ENCODE measurements at places on chromosomes 2 and 18.

GRCh38 chr2:86648681-86649080, 25.0 kb upstream of the RNF103 start:
- DNase-seq: no peak

- DNase-seq: no peak
Measured at GRCh38 chr2:98749066-98749450, 18.1 kb upstream of the MGAT4A start.

DNA sequence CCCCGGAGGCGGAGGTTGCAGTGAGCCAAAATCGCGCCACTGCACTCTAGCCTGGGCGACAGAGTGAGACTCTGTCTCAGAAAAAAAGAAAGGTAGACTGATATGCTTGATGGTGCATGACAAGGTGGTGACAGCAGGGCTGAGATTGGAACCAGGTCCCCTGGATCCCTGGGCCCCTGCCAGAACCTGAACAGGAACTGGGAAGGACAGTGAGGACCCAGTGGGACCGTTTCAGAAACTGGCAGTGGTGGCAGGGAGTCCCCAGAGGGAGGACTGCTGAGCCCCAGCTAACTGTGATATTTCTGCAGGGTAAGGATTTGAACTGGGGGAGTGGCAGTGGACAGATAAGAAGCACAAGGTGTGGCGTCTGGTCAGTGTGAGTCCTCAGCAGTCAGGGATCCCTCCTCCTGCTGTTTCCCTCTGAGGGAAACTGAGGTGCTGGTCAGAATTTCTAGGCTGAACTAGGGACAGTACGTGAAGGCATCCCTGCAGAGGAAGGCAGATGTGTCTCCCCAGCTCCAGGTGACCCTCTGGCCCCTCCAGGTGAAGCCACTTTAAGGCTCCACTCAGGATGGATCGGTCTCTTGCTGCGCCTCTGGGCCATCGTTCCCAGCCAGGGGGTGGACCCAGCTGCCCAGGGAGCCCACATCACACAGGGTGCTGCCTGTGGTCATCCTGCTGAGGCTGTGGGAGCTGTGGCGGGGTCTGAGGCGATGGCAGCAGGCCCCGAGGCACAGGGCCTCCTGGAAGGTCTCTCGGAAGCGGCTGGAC, 5.6 kb downstream of the NMUR1 start:
- no peak for DNase-seq

DNA sequence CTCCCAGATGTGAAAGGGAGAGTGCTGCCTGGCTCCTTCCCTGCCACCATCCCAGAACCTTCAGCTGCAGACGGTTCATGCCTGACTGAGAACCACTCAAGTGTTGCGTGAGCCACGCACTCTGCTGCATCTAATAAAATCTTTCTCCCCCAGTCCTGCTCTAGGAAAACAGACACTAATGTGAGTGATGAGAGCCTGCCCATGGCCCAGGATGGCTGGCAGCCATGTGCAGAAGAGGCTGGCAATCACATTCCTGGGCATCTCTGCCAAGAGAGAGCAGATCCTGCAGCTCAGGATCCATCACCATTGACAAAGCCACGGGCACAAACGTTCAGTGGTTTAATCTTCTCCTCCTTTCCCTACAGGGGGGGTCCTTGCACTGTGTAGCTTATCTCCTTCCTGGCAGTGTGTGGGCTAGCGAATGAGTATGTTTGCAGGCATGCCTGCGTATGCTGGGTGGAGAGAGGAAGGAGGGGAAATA, 477.5 kb downstream of the SLC4A3 start:
- no peak for DNase-seq

DNA sequence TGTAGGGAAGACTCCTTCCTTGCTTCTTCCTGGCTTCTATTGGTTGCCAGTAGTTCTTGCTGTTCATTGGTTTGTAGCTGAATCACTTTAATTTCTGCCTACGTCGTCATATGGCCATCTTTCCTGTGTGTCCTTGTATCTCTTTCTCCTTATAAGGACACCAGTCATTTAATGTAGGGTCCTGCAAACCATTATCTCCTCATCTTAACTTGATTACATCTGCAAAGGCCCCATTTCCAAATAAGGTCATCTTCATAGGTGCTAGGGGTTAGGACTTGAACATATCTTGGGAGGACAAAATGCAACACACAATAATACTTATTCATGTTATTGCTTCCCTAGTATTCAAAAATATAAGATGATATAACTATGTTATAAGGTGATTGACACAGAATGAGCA, 95.5 kb upstream of the TTC27 start:
- DNase-seq: no peak

DNA sequence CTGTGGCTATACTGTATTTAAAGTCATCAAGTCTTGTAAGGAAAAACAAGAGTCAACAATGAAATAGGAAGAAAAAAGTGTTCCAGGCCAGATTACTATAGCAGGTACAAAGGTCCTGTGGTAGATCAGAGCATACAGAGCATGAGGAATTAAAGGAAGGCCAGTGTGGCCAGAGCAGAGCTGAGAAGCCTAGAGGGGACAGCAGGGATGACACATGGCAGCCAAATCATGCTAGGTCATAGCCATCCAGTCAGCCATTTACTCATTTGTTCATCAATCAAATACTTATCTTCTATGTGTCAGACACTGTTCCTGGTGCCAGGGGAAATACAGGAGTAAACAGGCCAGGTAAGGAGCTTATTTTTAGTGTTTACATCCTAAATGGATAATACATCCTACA, 24.3 kb downstream of the ADD2 start:
- no peak for DNase-seq

DNA sequence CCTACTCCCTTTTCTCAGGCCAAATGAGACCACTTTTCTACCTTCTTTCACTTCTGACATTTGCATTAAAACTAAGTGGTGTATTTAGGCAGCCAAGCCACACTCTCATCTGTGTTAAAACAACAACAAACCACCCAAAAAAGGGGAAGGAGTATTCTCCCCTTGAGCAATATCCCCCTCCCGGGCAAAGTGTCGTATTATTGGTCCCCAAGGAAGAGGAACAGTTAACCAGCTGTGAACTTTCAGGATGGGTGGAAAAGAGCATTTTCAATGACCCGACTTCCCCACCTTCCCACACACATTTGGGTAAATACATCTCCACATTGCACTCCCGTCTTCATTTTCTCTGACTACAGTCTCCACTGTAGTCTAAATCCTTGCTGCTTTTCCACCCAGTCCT, 44.3 kb downstream of the FEZ2 start:
- DNase-seq: no peak

DNA sequence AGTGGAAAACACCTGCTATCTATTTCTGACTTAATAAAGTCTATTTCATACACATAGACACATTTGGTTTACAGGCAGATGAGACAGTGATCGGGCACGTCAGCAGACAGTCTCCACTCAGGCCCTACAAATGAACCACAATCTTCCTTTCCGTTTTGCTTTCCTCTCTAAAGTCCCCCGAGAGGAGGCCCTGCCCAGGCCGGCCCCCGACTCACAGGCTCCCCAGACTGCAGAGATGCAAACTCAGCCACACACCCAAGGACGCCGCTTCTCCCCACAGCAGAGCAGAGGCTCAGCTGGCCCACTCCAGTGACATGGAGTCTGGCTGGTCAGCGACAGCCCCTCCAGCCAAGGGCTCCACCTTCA, 9.3 kb upstream of the MTERF4 start:
- DNase-seq: no peak

DNA sequence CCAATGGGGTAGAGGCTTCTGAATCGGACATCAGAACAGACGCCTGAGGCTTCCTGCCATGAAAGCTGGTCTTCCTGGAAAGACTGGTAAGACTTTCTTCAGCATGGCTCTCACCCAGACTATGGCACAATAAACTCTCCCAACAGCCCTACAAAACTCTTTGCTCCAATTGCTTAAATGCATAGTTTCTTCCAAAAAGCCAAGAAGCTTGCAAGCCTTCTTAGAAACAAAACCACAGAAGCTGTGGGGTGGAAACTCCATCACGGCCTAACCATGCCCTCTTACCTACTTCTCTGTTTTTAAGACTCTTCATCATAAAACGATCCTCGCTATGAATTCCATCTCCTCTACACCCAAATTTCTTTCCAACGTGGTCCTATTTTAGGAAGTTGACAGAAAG, 48.2 kb downstream of the PAX8 start:
- no peak for DNase-seq

DNA sequence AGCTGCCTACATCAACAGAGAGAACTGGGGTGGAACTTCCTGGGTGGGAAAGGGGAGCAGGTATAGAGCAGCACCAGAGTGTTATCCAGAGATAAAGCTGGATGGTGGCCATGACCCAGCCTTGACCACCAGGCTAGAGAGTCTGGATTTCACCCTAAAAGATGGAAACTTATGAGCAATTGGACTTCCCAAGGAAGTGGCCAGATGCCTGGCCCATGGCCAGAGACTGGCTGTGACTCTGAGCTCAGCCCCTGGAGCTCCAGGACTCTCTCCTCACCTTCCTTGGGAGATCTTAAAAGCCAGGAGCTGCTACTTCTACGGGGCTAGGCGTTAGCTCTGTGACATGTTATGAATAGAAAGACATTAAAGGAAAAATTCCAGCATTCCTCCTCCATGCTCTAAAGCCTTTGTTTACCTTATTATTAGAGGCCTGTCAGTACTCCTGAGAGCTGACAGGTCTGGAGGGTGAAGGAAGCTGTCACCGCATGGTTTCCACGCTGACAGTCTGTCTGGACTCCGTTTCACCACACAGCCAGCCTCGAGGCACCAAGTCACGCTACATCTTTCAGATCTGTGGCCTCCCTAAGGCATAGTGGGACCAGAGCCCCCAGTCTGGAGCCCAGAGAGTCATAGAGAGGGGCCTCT, 260.0 kb upstream of the SIX2 start:
- DNase-seq: no peak

GRCh38 chr2:121368836-121369235, 83.8 kb upstream of the TFCP2L1 start:
- no peak for DNase-seq

- DNase-seq: no peak
Measured at GRCh38 chr2:86485103-86485502, 43.9 kb downstream of the KDM3A start.

DNA sequence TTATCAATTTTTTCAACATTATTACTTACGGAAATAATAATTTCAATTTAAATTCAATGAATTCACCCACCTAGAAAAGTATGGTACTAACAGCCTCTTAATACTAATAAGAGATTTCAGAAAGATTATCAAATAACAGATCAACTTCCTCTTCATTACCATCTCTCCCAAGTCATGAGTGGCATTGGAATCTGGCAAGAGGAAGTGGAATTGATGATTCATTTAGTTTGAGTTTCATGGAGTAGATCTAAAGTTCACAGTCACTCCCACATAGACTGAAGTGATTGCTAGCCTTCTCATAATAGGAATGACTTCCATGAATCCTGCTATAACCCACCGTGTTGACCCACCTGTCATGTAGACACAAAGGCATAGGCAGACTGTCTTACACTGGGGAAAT, 77.7 kb upstream of the WDR75 start:
- no peak for DNase-seq

DNA sequence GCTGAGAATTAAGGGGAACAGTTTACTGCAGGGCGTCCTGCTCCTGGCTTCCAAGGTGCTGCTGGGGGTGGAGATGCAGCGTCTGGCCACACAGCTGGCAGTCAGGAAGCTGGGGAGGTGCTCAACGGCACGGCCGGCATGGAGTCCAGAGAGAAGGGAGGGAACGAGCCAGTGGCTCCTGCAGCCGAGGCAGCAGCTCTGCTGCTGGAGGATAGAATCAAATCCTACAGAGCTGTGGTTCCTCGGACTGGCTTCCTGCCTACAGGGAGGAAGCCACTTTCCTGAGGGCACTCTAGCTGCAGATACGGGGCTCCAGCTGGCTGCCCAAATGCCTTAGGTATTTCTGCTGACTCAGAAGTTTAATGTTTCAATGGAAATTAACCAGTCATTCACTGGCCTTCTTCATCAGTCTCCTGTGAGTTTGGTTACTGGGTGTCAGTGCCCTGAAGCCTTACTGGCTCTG, 266.3 kb downstream of the TWIST2 start:
- DNase-seq: no peak

GRCh38 chr2:236400594-236401360, 136.6 kb upstream of the ASB18 start:
- DNase-seq: no peak

- DNase-seq: no peak
Measured at GRCh38 chr18:12474146-12474545, 66.4 kb downstream of the PRELID3A start.

GRCh38 chr2:101223814-101224231, 28.9 kb upstream of the CNOT11 start:
- DNase-seq: no peak

DNA sequence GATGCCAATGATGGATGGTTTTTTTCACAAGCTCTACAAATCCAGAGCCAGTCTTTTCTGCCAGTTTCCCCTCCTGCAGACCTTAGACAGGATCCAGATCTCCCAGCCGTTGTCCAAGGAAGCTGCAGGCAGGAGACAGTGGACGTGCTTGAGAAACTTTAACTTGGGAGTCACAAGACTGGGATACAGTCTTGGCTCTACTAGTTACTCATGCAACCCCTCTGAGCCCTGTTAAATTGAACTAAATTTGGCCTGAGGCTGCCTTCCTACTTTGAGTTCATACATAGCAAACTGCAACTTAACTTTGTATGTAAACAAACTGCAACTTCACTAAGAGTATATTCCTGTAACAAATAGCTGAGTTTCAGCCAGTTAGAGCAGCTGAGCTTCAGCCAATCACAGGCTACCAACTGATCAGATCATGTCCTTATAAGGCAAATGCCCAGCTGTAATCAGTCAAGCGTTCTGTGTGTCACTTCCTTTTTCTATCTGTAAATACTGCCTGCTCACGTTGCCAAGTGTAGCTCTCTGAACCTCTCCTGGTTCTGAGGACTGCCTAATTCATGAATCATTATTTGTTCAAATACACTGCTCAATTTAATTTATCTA, 140.9 kb downstream of the CAPN13 start:
- no peak for DNase-seq

GRCh38 chr2:168241208-168241607, 6.2 kb downstream of the STK39 start:
- no peak for DNase-seq

- no peak for DNase-seq
Measured at GRCh38 chr2:26575836-26576564, 65.2 kb downstream of the CIB4 start.

DNA sequence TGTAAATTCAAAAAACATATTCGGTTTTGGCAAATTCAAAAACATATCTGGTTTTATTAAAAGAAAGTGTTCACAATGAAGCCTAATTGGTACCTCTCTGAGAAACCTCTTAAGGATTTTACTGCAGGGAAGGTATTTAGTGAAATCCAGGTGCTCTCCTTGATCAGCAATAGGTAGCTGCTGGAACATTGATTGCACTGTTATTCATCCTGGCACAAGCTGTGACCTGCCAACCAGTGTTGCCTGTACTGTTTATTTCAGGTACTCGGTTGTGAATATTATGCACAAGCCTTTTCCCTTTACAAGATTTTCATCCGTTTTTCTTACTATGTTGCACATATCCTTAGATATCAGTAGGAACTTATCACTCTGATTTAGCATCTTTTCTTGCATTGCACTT, 155.8 kb upstream of the ZEB2 start:
- no peak for DNase-seq

Measured in T-helper 17 cell (primary cell).